Right ventricle myocardium superior (tissue), 1 donor: ENCODE measurements at places on chromosomes 16 and 17. TPM values are rescaled to one million over a fixed set of nuclear protein-coding genes. Genes with fewer than 3 reads are reported as not detected.
A peak's percentile ranks its signal among the peaks of the same experiment; 100 is the strongest.

DNA sequence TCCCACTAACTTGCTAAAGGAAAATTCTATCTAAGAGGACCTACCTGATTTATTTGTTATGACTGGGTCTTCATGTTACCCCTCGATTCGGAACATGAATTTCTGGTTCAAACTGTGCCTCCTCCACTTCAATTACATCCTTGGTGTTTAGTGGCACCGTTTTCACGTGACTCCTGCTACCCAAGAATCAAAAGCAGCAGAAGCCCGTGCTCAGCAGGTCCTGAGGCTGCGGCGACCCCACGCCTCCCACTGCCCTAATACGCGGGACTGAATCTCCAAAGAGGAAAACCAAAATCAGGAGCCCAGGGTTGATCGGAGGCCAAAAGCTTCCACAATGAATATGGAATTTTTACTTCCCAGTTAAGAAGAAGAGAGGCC lies 94.0 kb upstream of the METRNL start:
- DNase-seq = no peak

The SLC47A1 gene
- 3.7 TPM for total RNA-seq

DNA sequence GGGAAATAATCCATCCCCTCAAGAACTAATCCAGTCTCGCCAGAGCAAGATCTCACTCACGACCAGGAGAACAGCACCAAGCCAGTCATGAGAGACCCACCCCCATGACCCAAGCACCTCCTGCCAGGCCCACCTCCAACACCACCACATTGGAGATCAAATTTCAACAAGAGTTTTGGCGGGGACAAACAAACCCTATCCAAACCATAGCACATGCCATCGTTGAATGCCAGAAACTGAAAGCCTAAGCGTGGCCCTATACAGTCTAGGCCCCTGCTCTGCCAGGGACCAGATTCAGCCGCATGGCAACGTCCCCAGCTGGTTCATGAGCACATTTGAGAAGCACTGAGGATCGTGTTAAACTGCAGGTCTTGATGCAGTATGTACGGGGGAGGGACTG lies 57.3 kb downstream of the AXIN2 start:
- DNase-seq = no peak

GRCh38 chr16:85286951-85287814 lies 174.9 kb upstream of the CIBAR2 start:
- DNase-seq = peak; percentile 78

DNA sequence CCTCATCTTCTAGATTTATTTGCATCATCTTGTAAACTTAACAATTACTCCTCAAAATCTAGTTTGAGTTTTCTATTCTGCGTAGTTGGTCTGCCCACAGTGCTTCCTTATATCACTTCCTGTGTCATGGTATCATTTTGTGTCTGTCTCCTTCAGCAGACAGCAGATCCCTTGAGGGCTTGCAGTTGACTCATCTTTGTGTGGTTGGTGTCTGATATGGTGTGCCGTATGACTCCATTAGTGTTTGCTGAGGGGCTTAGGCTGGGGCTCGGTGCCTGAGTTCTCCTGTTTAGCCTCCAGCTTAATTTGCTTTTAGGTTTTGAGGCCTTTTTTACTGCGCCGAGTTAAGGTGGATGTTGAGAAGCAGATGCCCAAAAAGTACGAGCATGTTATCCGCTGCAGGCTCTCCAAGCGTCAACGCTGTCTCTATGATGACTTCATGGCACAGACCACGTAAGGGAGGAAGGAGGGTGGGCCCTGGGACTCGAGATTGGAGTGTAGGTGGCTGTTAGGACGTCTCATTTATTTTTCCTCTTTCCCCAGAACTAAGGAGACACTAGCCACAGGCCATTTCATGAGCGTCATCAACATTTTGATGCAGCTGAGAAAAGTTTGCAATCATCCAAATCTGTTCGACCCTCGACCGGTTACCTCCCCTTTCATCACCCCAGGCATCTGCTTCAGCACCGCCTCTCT lies 16.9 kb downstream of the SRCAP start:
- no peak for DNase-seq

GRCh38 chr17:64772845-64773299 lies 110.8 kb upstream of the SMURF2 start:
- DNase-seq = no peak

DNA sequence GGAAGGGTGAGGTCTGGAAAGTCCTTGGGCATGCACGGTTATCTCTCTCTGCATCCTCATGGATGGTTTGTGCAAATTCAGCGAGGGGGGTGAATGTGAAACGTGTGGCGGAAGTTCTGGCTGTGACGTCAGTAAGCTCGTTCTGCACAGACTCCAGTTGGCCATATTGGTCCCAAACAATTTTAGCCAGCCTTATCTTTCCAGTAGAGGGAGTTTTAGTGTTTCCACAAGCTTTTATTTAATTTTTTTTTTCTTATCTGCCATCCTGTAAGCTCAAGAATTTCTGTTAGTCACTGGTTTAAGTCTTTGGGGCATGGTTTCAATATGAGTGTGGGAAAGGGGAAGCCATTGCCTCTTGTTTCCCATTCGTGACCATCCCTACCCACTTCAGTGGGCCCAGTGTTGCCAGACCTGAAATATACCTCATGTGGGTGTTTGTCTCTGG lies 39.0 kb downstream of the HLF start:
- DNase-seq = no peak

DNA sequence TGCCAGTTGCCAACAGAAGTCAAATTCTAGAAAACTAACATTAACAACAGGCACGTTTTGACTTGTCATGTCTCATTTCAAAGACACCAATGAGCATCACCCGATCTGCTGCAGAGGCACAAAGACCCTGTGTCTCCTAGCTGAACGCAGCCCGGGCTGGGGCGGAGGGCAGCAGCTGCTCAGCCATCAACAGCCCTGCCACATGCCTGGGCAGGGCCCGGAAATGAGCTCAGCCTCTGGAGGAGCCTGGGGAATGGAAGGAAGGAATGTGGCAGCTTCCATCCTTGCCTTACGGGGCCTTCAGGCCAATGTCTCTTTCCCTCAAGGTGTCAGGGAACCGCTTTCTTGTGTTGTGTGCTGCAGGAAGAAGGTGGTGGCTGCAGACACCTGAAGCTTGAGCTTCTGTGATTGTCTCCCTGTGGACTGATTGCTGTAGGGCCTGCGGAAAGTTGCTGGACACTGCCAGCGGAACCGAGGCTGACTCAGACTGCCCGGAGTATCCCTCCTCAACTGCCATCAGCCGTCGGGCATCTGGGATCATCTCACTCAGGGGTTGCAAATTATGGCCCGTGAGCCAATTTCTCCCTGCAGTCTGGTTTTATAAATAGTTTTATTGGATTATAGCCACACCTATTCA lies 7.3 kb downstream of the CDH13 start:
- DNase-seq = no peak

DNA sequence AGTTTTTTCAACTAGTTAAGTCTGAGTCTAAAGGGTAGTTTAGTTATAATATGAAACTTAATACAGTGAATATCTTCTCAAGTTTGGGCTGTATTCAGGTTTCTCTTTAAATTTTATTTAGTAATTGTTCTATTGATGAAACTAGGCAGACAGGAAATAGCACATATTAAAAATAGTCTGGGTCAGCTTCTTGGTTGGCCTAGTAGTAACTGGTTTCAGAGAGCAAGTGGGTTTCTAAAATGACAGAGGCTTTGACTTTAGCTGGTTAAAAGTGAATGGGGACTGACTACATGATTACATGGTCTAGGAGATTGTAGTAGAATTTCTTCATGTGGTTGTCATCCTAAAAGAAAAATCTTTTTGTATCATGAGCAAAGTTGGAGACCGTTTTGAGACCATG lies 46.8 kb downstream of the OMG start:
- DNase-seq = no peak

The HOXB1 gene
- total RNA-seq = not detected

The AURKB gene
- 0.56 TPM for total RNA-seq

GRCh38 chr17:27341041-27341471 lies 47.1 kb downstream of the WSB1 start:
- no peak for DNase-seq

GRCh38 chr17:72008236-72008876 lies 112.5 kb upstream of the SOX9 start:
- no peak for DNase-seq

- DNase-seq = no peak
Observed at GRCh38 chr16:11726008-11726407, 16.6 kb downstream of the TXNDC11 start.

- DNase-seq = peak; percentile 88
Observed at GRCh38 chr16:2467528-2468232, 3.4 kb upstream of the NTN3 start.

- DNase-seq = no peak
Observed at GRCh38 chr17:66025551-66025950, 166.4 kb downstream of the CEP112 start.

DNA sequence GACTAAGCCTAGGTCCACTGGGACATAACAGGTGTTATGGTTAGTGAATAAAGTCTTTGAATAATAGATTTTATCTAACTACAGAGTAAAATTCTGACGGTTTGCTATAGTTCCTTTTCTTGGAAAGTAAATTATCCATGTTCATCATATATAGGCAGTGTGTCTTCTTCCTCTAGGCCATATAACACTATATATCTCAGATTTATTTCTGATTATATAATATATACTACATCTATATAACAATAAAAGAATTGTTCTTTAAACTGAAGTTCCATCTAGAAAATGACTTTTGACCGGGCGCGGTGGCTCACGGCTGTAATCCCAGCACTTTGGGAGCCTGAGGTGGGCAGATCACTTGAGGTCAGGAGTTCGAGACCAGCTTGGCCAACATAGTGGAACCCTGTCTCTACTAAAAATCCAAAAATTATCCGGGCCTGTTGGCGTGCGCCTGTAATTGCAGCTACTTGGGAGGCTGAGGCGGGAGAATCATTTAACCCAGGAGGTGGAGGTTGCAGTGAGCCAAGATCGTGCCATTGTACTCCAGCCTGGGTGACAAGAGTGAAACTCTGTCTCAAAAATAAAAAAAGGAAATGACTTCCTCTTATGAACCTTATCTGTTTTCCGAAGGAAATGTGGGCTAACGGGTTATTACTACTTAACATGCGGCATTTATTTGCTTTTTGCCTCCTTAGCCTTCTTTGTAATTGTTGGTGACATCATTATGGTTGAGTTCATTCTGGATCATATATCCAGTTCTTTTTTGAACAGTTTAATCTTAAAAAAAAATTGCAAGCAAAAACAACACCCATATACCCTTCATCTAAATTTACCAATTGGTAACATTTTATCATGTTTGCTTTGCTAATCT lies 29.2 kb downstream of the NOL11 start:
- DNase-seq = no peak

The CACNG5 gene
- total RNA-seq = not detected

The C17orf100 gene
- total RNA-seq = 0.48 TPM

DNA sequence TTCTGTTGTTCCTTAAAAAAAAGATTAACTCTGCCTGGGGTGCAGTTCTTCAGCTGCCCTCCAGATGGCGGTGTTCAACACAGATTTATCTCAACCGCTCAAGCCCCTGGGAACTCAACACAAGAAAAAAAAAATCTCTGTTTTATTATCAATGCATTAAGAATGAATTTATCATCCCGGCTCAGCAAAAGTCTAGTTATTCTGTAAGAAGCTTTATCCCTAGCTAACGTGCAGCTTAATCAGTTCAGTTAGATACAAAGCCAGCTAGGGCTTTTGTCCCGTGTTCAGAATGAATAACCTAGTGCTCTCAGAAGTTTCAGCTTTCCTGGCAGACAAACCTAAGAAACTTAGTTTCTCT lies 475.9 kb upstream of the CCL2 start:
- DNase-seq = peak; percentile 45

The ATP1B2 gene
- 3.1 TPM for total RNA-seq

DNA sequence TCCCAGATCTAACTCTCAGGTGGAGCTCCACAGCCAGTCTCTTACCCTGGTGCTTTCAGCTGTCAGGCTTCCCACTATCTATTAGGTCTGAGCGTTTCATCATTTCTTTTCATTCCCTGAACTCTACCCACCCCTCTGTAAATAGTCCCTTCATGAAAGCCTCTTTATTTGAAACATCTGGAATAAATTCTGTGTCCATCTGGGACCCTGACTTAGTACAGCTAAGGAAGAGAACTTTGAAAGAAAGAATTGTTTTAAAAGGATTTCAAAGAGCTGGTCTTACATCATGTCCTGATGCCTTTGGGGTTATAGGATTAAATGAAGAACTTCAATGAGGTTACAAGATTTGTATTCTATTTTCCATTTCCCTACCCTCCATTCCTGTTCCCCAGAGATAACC lies 388.5 kb upstream of the CA10 start:
- DNase-seq = no peak

- DNase-seq = no peak
Observed at GRCh38 chr17:17053446-17054379, 11.5 kb downstream of the MPRIP start.

DNA sequence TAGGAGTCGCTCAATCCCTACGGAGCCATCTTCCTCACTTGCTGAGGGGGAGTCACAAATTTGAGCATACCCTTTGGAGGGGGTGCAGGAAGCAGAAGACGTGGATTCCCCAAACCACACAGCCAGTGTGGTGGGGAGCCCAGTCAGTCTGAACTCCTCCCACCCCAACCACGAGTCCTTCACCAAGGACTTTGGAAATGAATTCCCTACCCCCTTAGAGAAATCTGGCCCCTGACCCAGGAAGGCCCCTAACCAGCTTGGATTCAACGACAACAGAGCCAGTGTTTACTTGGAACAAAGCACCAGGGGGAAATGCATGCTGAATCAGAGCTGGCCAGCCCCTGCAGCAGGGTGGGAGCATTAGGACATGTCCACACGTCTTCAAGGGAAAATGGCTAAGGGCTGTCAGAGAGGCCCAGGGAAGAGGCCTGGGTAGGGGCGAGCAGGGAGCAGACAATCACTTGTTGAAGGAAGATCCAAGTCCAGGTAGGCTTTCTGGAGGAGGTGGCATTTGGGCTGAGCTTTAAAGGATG lies 5.5 kb upstream of the TMEM92 start:
- no peak for DNase-seq
